ENCODE measurements at places on chromosomes 2 and 18.

DNA sequence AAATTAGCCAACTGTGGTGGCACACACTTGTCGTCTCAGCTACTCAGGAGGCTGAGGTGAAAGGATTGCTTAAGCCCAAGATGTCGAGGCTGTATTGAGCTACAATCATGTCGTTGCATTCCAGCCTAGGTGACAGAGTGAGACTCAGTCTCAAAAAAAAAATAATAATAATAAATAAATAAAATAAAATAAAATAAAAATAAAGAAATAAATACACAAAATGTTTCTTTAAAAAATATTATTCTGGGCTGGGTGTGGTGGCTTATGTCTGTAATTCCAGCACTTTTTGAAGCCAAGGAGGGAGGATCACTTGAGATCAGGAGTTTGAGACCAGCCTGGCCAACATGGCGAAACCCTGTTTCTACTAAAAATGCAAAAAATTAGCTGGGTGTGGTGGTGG, 272.8 kb downstream of the AGPS start:
- no peak for DNase-seq

DNA sequence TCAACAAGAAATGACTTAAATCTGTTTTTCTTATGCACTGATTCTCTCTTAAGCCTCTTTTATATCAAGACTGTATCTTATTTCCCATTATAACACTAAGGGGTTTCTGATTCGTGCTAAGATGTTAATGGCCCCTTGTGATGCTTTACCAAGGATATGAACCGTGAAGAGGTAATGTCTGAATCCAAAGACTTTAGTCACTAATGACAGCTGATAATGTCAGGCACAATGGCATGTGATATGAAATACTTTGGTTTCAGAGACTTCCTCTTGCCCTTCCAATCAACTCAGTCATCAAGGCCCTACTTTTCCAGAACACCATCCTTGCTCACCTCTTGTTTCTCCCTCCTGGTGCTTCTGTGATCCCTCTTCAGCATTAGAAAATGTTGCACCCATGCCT, 262.8 kb downstream of the KCNE4 start:
- DNase-seq = no peak

GRCh38 chr2:23837871-23838270, 89.1 kb downstream of the ATAD2B start:
- no peak for DNase-seq

GRCh38 chr2:177646791-177647190, 254.2 kb downstream of the AGPS start:
- DNase-seq = no peak

GRCh38 chr18:58977801-58978200, 113.1 kb downstream of the ZNF532 start:
- no peak for DNase-seq

DNA sequence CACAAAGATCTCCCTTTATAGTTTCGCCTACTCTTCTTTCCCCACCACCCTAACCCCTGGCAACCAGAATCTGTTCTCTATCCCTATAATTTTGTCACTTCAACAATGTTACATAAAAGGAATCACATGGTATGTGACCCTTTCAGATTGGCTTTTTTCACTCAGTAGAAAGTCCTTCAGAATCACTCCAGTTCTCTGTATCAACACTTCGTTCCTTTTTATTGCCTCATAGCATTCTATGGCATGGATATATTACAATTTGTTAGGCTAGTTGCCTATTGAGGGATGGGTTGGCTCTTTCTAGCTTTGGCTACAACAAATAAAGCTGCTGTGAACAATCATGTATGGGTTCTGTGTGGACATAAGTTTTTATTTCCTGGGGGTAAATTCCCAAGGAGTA, 163.1 kb downstream of the RPIA start:
- no peak for DNase-seq

DNA sequence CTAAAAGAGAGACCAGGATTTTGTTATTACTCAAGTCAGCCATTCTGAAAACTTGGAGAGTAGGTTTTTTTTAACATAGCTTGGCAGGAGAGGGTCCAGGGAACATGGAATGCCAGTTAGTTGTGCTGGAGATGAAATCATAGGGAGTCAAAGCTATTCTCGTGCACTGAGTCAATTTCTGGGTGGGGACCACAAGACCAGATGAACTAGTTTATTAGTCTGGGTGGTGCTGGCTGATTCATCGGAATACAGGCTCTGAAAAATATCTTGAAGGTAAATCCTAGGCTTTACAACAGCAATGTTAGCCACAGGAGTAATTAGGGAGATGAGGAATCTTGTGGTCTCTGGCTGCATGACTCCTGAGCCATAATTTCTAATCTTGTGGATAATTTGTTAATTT, 921.4 kb downstream of the TRIB2 start:
- no peak for DNase-seq

DNA sequence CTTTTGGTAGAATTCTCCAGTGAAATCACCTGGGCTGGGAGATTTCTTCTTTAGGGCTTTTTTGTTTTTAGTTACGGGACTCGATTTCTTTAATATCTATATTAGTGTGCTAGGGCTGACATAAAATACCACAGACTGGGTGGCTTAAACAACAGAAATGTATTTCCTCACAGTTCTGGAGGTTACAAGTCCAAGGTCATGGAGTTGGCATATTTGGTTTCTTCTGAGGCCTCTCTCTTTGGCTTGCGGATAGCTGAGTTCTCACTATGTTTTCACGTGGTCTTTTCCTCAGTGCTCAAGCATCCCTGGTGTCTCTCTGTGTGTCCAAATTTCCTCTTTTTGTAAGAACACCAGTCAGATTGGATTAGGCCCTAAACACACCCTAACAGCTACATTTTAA, 208.5 kb upstream of the DTNA start:
- DNase-seq = no peak

DNA sequence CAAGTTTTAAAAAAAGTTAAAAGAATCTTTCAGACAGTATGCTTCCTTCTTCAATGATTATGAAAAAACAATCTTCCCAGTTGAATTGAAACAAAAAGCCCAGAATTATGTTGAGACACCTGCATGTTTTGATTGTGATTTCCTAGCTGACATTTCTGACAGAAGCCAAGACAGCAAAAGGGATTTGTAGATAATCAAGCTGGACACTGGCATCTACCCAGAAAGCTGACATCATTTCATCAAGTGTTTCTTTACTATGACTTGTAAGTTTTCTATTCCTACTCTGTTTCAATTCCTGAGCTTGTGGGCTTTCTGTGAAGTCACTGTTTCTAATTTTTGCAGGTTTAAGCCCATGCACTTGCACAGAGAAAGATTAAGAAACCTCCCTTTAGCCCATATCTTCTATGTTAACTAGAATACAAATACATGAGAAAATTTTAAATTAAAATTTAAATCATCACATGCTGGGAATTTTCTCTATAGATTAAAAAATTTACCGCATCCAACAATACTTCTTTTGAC, 82.9 kb upstream of the CCDC85A start:
- DNase-seq = no peak

DNA sequence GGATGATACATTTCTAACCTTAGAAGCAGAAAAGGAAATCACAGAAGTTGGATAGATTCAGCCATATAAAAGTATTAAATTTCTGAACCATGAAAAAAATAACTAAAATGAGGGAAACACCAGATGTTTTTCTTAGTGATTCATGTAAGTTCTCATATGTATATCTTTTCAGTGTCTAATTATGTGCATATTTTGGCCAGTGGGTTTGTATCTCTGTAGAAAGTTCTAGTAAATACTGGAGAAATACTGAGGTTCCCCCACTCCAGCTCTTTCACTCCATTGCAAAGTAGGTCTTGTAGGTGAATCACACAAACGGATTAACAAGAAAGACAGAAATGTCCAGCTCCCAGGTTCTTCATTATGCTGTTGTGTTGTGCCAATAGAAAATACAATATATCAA, 222.3 kb downstream of the NEDD4L start:
- no peak for DNase-seq

- DNase-seq = no peak
Measured at GRCh38 chr2:42101206-42102023, 53.6 kb downstream of the PKDCC start.
